Head of caudate nucleus (tissue), 42 donors: ENCODE measurements at places on chromosomes 6 and 20.

- DNase-seq: no peak
These were observed 182.3 kb upstream of the PRSS16 start for GRCh38 chr6:27065183-27065582.

GRCh38 chr6:167932468-167933276 lies 64.8 kb upstream of the KIF25 start:
- DNase-seq: no peak

GRCh38 chr20:25008388-25009217 lies 16.1 kb upstream of the APMAP start:
- no peak for DNase-seq

DNA sequence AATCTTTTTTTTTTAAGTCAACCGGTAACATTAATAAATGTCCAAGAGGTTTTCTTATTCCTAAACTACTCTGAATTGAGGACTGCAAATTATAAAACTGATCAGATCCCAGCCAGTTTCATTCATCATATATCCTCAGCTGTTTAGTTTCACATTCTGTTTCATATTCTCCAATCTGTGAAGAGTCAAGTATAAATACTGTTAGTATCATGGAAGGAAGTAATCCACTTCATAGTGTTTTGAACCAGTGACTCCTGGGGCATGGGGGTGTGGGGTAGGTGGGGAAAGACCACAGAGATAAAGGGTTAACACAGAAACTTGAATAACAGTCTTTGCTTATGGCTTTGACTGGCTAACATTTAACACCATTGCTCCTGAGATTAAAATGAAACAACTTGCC lies 69.9 kb downstream of the FYN start:
- DNase-seq: no peak

GRCh38 chr6:3533981-3534380 lies 77.1 kb upstream of the SLC22A23 start:
- DNase-seq: no peak
